ENCODE measurements at places on chromosomes 2 and 18.

- DNase-seq: no peak
These were observed 210.1 kb downstream of the IKZF2 start for GRCh38 chr2:212941361-212941760.

DNA sequence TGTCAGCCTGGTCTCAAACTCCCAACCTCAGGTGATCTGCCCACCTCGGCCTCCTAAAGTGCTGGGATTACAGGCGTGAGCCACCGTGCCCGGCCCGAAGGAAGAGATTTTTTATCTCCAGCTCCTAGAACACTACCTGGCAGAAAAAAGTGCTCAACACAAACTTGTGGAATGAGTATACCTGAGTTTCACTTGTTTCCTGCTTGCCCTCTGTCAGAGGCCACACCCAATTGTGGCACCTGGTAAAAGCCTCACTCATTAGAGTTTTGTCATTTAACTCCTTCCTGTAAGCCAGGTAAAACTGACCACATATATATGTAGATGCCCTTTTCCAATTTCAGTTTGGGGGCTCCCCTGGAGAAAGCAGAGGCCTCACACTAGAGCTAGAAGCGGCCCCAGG lies 42.2 kb upstream of the RTN4 start:
- no peak for DNase-seq

DNA sequence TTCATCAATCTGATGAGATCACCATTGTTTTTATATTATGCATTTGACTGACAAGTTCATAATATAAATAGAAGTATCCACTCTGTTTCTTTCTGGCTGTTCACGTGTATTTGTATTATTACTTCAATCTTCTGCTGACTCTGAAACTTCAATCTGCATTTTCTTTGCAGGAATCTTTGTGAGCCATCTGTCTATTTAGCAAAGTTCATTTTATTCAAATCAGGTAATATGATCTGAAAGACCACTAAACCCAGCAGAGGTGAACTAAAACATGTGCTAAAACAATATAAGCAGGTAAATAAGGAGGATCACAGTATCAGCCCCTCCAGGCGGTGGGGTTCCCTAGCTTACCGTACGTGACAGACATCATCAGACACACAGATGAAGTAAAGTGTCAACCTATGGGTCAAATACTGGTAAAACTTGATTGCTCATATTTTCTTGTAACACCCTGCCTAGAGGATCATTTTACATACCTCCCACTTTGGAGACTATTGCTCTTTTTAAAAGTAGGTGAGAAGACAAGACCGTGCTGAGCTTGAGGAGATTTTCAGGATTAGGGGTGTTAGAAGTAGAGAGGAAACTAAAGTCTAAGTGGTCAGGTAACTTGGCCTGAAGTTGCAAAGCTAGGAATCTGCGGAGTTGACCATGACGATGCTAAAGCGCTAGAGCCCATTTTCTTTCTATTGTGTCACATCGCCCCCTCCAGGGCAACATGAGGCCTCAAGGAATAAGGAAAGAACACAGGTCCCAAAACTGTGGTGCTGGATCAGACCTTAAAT lies 9.0 kb downstream of the DTNB start:
- DNase-seq: peak; percentile 80

- no peak for DNase-seq
These were observed 60.8 kb upstream of the CCDC195 start for GRCh38 chr2:224776795-224777558.

DNA sequence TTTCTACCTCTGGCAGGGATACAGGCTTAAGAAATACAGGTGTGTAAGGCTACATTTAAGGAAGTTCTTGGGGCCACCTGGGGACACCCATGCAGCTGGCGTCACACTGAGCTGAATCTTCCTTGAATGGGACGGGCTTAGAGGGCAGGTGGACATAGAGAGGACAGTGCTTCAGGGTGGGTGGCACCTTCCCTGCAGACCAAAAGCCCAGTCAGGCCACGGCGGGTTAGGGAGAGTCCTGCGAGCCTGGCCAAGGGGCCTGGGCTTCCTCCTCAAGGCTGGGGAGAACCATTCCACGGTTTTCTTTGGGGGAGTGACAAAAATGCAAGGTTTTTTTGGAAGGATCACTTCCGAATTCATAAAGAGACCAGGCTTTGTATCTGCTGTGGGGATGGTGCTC lies 73.4 kb downstream of the GNAL start:
- no peak for DNase-seq

GRCh38 chr18:48634975-48635374 lies 96.1 kb downstream of the CTIF start:
- DNase-seq: no peak

- DNase-seq: peak; percentile 20
These were observed 15.7 kb upstream of the PIK3C3 start for GRCh38 chr18:41939326-41939725.

DNA sequence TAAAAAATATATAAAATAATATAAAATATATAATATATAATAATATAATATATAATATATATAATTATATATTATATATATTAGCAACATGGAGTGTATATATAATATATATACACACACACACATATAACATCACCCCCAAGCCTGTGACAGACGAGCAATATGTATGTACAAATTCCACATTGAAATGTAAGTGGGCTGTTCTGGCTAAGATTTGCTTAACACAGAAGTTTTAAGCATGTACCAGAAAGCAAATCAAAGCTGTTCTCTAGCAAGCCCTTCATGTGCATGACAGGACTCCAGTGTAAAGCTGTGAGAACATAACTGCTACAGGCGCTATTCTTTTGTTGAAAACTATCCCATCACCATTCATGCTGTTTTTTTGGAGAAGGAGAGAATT lies 261.7 kb upstream of the TNP1 start:
- DNase-seq: no peak

DNA sequence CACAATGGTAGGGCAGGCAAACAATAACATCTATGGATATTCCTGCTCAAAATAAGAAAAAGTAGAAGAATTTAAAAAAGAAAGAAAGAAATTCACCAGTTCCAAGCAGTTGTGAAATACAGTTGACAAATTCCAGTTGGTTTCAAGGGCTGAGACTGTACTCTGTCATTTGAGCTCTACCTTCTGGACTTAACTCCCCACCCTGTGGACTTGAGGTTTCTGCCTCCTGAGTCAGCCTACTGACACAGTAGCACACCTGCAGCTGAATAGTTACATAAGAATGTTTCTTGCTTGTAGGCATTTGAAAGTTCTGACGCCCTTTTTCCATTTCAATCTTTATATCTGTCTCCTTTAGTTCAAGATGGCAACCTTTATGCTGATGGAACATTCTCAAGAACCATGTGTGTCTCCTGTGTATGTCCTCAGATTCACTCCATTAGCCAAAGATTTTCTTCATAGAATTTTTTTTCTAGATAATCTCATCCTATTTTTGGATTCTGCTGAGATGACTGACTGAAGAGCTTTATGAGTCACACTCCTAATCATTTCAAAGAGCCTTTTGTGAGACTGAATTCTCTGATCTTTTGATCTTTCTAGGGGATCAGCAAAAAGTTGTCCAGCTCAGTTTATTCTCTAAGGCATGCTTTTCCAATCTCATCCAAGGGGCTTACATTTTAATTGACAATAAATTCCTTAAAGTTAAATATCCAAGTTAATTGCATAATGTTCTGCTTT lies 19.1 kb downstream of the NETO1 start:
- DNase-seq: no peak

DNA sequence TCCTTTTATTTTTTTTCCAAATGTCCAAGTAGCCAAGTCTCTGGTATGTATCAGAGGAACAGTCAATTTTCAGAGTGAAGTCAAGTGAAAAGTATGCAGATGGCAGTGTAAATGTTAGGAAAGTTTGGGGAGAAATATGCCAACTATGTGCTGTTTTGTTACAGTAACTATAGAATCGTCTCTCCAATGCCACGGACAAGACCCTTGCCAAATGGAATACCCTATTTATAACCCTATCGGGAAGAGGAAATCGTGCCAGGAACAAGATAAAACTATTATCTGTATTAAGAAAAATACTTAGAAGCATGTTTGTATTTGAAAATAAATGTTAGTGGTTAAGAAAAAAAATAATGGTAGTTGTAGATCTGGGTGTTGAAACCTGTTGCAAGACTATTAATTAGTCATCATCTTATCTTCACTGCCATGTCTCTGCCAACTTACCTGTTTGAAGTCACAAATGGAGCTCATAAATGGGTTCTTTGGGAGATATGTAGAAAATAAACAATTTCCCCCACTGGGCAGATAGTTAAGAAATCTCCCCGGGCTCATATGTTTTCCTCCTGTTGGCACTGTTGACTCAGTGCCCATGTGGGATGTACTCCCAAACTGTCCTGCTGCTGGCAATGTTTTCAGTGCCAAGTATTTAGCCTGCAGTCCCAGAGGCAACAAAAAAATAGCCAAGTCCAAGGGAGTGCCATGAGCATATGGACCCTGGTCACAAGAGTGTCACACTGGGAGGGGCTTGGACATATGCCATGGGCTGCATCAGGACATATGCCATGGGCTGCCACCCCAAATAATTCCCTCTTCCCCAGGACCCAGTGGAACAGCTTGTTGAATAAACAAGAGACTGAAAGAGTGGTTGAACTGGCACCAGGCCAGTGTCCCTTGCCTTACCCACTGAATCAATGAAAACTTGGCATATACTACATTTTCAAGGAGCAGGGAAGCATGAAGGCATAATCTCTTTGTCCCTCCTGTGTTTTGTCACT lies 366.9 kb downstream of the OSR1 start:
- peak; percentile 91 for DNase-seq

Data from cardiac muscle cell (in vitro differentiated cells and primary cell).